ENCODE measurements at places on chromosomes 7 and 10.
A peak's percentile ranks its signal among the peaks of the same experiment; 100 is the strongest.

GRCh38 chr10:99709480-99710229 lies 22.3 kb downstream of the COX15 start:
- no peak overlapping the region for H3K27ac ChIP-seq
- peaks cover 23% of the 10 kb centered on the region for H3K36me3 ChIP-seq
- peaks cover 6% of the 10 kb centered on the region for H3K4me1 ChIP-seq
- no peak overlapping the region for H3K4me3 ChIP-seq
- H3K27me3 ChIP-seq = no peaks in the 10 kb centered on the region

DNA sequence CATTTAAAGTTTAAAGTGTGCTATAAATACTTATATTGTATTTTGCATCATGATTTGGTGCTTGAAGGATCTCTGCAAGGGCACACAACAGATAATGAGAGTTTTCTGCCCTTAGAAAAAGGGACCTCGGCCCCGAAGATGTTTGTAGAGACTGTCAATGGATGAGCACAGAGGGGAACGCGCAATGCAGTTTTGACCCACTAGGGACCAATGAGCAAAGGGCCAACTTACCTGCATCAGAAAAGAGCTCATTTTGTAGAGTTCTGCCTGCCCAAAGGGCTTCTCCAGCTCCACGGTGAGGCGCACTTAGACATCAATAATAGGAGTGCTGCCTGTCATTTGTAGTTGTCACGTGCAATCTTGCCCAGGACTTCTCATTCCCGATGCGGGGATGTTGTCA lies 91.1 kb downstream of the BUB3 start:
- H3K4me3 ChIP-seq = no peak overlapping the region
- H3K4me1 ChIP-seq = peaks cover 23% of the 10 kb centered on the region
- H3K27me3 ChIP-seq = no peaks in the 10 kb centered on the region
- H3K27ac ChIP-seq = no peak overlapping the region
- DNase-seq = no peak

GRCh38 chr7:81064426-81064825 lies 145.6 kb upstream of the SEMA3C start:
- H3K4me3 ChIP-seq = no peak overlapping the region
- no peaks in the 10 kb centered on the region for H3K4me1 ChIP-seq
- H3K36me3 ChIP-seq = no peaks in the 10 kb centered on the region
- no peaks in the 10 kb centered on the region for H3K27me3 ChIP-seq
- no peak overlapping the region for H3K27ac ChIP-seq

GRCh38 chr7:6221340-6222319 lies 50.8 kb downstream of the CYTH3 start:
- H3K27ac ChIP-seq = peak overlapping the region; percentile 42
- peak; percentile 32 for DNase-seq
- H3K4me3 ChIP-seq = no peak overlapping the region
- H3K36me3 ChIP-seq = no peaks in the 10 kb centered on the region

GRCh38 chr10:87585565-87586514 lies 73.8 kb upstream of the PAPSS2 start:
- no peak for DNase-seq
- peaks cover 12% of the 10 kb centered on the region for H3K27me3 ChIP-seq
- H3K27ac ChIP-seq = no peak overlapping the region
- no peaks in the 10 kb centered on the region for H3K36me3 ChIP-seq
